ENCODE measurements at places on chromosomes 2 and 18. TPM values are rescaled to one million over a fixed set of nuclear protein-coding genes. Genes with fewer than 3 reads are reported as not detected.

DNA sequence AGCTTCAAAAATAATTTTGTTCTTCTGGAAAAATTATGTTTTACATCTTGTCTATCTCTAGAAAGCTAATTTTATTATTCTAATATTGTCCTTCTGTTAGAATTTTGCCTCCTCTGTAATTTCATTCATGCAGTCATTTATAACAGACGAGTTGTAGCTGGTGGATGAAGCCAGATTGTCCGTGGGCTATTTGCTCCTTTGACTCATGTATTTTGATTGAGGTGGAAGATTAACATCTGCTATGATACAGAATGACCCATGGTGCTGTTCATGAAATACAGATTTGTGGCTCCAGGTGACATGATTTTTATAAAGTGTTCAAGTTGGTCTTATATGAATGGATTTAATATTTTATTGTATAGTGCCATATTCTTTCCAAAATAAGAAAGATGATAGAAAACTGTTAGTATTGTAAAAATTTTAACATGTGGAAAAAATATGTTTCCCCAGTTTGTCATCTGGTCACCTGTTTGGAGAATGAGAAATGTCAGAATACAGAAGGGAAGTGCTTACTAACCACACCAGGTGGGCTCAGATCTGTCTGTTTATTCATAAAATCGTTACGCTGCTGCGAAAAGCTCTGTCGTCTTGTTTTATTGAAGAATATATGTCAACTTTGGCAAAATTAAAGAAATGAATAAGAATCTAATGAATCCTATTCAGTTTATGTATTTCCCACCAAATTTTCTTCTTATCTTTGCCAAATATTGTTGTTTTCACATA is 20.4 kb upstream of the L3MBTL4 start:
- no peaks in the 10 kb centered on the region for H3K4me1 ChIP-seq
- H3K27ac ChIP-seq: no peak overlapping the region
- no peak for DNase-seq

- H3K27me3 ChIP-seq: no peaks in the 10 kb centered on the region
- peaks cover 4% of the 10 kb centered on the region for H3K4me1 ChIP-seq
- no peak for DNase-seq
- no peak overlapping the region for H3K27ac ChIP-seq
- no peaks in the 10 kb centered on the region for H3K36me3 ChIP-seq
These were observed 14.2 kb downstream of the LIMS2 start for GRCh38 chr2:127661072-127661649.

The DES gene
- 23.1 TPM for total RNA-seq

GRCh38 chr18:36511791-36512352 is 214.4 kb downstream of the FHOD3 start:
- no peak overlapping the region for H3K27ac ChIP-seq
- H3K4me1 ChIP-seq: peaks cover 15% of the 10 kb centered on the region
- no peak for DNase-seq

- H3K4me3 ChIP-seq: no peak overlapping the region
- no peaks in the 10 kb centered on the region for H3K4me1 ChIP-seq
- DNase-seq: no peak
- no peaks in the 10 kb centered on the region for H3K27me3 ChIP-seq
- no peak overlapping the region for H3K27ac ChIP-seq
These were observed 61.4 kb downstream of the TWIST2 start for GRCh38 chr2:238908960-238909951.

- no peaks in the 10 kb centered on the region for H3K4me1 ChIP-seq
- no peaks in the 10 kb centered on the region for H3K27me3 ChIP-seq
- DNase-seq: no peak
These were observed 83.5 kb downstream of the POLE4 start for GRCh38 chr2:75041731-75042600.

GRCh38 chr2:184597571-184597991 is 748 bp upstream of the ZNF804A start:
- H3K36me3 ChIP-seq: no peaks in the 10 kb centered on the region
- H3K27me3 ChIP-seq: no peaks in the 10 kb centered on the region
- DNase-seq: peak; percentile 21
- peaks cover 19% of the 10 kb centered on the region for H3K4me1 ChIP-seq
- H3K4me3 ChIP-seq: peak overlapping the region; percentile 43

GRCh38 chr2:151973901-151974199 is 125.0 kb downstream of the CACNB4 start:
- H3K27me3 ChIP-seq: no peaks in the 10 kb centered on the region
- no peaks in the 10 kb centered on the region for H3K4me1 ChIP-seq
- no peak for DNase-seq
- H3K36me3 ChIP-seq: no peaks in the 10 kb centered on the region

DNA sequence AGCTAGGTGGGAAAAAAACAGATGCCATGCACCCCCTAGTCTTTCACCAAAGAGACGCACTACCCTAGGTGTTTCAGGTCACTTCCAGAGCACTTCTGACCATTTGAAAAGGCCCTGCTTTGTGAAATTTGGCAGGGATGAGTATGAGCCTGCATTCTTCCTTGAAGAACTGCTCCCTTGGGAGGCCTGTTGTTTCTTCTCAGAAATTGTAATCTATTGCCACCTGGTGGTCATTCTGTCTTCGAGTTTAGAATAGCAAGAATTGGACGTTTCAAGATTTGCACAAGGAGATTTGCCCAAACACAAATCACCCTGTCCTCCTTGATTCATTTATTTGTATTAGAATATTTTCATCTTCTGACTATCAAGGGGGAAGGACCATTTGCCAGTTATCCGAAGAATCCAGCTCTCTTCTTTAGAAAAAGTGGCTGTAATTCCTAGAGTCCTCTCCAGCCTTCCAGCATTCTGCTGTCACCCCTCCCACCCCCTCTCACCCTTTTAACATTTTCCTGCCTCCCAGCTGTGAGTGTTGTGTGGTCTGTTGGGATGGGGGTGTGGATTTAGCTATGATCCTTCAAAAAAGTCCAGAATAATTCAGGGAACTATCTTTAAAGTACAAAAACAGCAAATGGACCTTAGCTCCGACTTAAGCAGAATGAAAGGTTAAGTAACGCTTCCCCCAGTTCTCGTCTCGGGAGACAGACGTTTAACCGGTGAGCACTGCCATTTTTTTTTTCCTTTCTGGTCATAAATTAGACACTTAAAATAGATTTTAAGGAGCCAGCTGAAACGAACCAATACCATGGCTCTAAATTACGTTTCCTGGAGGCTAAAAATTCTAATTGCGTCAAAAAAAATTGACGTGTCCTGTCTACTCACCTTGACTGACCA is 3.7 kb upstream of the GAD1 start:
- H3K4me3 ChIP-seq: no peak overlapping the region
- no peak overlapping the region for H3K27ac ChIP-seq
- no peaks in the 10 kb centered on the region for H3K27me3 ChIP-seq
- H3K36me3 ChIP-seq: no peaks in the 10 kb centered on the region

GRCh38 chr2:180003559-180003958 is 3.5 kb downstream of the CWC22 start:
- no peaks in the 10 kb centered on the region for H3K27me3 ChIP-seq
- peaks cover 14% of the 10 kb centered on the region for H3K4me1 ChIP-seq
- no peaks in the 10 kb centered on the region for H3K36me3 ChIP-seq
- H3K27ac ChIP-seq: no peak overlapping the region

- H3K4me3 ChIP-seq: no peak overlapping the region
- no peaks in the 10 kb centered on the region for H3K4me1 ChIP-seq
- no peaks in the 10 kb centered on the region for H3K36me3 ChIP-seq
- H3K27ac ChIP-seq: no peak overlapping the region
- H3K27me3 ChIP-seq: no peaks in the 10 kb centered on the region
- DNase-seq: no peak
These were observed 18.3 kb downstream of the ERBB4 start for GRCh38 chr2:212520340-212520739.

- no peak overlapping the region for H3K27ac ChIP-seq
- H3K36me3 ChIP-seq: no peaks in the 10 kb centered on the region
- no peak overlapping the region for H3K4me3 ChIP-seq
- no peaks in the 10 kb centered on the region for H3K27me3 ChIP-seq
These were observed 25.4 kb downstream of the ALPK2 start for GRCh38 chr18:58603375-58604067.
